ENCODE measurements at places on chromosomes 7 and 10. TPM values are rescaled to one million over a fixed set of nuclear protein-coding genes. Genes with fewer than 3 reads are reported as not detected.

FGFBP3 gene
- total RNA-seq = 1.2 TPM

TRPV6 gene
- total RNA-seq = not detected

NMT2 gene
- 22.8 TPM for total RNA-seq

ANKRD7 gene
- total RNA-seq = 4.0 TPM

NKX1-2 gene
- total RNA-seq = not detected

EPO gene
- total RNA-seq = not detected

CRCP gene
- 131 TPM for total RNA-seq

OR9A2 gene
- total RNA-seq = not detected

ARMC10 gene
- 53.9 TPM for total RNA-seq

CHST3 gene
- total RNA-seq = 49.3 TPM

MLXIPL gene
- total RNA-seq = not detected

NUTM2B gene
- 1.5 TPM for total RNA-seq

POLR1F gene
- 27.0 TPM for total RNA-seq

SPDYE6 gene
- total RNA-seq = not detected
